Kidney epithelial cell (primary cell): ENCODE measurements at places on chromosomes 3 and 15. TPM values are rescaled to one million over a fixed set of nuclear protein-coding genes. Genes with fewer than 3 reads are reported as not detected.

DNASE1L3 gene
- total RNA-seq: not detected in 2 replicates

DNA sequence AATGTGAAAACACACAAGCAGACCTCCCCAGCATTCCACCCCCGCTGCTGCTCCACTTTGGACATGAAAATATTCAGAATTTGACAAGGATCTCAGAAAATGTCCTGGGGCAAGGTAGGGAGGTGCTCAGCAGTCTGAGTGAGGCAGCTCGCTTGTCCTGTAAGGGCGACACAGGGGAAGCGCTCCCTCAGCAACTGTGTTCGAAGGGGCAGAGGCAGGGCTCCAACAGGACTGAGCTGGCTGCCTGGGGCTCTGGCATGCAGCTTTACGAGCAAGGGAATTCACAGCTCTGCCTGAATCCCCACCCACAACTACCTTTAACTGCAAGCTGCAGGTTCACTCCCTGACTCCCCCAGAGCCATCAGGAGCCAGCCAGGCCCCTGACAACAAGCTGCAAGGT, 287.0 kb upstream of the LYSMD4 start:
- no peak for DNase-seq

GCHFR gene
- 13.2 and 24.9 TPM in 2 replicates for total RNA-seq

DNA sequence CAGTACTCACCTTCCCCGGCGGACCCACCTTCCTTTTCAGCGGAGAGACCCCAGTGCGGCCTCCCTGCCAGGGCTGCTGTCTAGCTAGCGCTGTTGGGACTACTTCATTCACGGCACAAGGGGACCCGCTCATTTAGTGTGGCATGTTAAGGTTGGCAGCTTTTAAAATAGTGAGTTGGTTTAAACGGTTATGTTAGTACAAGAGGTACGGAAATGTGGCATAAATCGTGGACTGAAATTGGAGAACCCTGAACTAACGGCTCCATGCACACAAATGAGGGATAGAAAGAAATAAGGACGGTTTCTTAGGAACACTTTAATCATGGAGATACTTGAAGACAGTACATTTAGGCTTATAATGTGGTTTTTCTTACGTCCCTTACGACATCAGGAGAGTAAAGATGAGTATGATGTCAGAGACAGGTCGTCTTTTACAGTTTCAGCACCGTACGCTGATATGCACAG, 752 bp downstream of the CEP63 start:
- no peak for DNase-seq

DNA sequence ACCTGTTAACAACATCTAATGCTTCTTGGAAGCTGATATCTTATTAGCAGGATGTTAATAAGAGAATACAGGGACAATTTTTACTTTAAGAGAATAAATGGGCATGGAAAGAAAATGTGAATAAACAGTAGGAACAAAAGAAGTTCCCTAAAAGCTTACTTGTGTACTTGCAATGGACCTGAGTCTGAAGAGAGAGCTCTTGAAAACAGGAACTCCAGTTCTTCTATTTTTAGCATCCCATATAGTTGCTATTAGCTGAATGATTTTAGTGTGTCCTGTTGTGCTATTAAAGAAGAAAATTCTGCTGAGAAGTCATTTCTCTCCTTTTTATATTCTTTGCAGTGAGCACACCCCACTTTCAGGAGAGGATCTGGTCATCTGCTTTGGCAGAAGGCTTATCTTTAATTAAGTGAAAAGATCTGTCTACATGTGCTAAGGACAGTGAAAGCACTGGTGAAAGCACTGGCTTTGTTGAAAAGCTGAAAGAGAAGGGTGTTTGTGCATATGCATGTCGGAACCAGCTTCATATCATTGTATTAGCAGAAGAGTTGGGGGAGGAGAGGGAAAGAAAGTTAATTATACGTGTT, 1.4 kb upstream of the ST3GAL6 start:
- DNase-seq: no peak
